Transverse colon (tissue), 4 donors: ENCODE measurements at places on chromosomes 7 and 10. TPM values are rescaled to one million over a fixed set of nuclear protein-coding genes. Genes with fewer than 3 reads are reported as not detected.

DNA sequence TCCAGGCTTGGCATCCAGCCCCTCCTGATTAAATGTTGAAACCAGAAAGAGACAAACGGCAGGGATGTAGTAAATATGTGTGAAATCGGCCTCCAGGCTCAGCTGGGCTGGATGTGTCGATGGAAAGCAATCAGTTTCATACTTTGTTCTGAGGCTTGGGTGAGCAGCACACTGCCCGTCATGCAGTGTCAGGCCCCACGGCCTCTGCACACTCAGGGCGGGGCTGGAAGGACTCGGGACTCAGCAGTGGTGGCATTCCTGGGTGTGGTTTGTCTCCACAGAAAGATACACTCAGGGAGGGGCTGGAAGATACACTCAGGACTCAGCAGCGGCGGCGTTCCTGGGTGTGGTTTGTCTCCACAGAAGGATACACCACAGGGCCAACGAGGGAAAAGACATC is 22.0 kb downstream of the ADGRA1 start:
- no peak for DNase-seq

DNA sequence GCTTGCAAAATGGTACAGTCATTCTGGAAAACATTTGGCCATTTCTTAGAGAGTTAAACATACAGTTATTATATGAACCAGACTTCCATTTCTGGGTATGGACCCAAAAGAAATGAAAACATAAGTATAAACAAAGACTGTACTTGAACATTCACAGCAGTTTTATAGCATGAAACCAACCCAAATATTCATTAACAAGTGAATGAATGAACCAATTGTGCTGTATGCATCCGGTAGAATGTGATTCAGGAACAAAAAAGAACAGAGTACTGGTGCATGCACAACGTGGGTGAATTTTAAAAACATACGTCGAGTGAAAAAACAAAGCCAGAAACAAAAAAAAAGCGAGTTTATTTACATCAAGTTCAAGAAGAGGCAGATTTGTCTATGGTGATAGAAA is 1085.8 kb upstream of the AUTS2 start:
- DNase-seq: no peak

- DNase-seq: no peak
These were observed 140.2 kb downstream of the FANK1 start for GRCh38 chr10:126036515-126036914.

- DNase-seq: no peak
These were observed 124.0 kb upstream of the GPR22 start for GRCh38 chr7:107345898-107346297.

DNA sequence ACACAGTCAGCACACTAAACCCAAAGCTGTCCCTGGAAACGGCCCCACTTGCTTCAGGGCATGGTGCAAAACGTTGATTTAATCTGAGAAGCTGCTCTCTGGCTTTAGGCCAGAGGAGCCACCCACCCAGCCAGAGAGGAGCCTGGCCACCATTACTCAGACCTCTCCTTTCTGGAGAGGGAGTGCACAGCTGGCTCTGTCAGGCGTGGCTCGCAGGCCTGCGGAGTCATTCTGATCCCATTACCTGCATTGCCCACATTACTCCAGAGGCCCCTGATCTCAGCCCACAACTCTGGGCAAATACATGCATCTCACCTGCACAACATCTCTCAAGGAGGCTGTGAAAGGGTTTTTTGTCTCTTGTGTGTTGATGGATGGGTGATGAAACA is 370.0 kb upstream of the IGFBP3 start:
- no peak for DNase-seq

DNA sequence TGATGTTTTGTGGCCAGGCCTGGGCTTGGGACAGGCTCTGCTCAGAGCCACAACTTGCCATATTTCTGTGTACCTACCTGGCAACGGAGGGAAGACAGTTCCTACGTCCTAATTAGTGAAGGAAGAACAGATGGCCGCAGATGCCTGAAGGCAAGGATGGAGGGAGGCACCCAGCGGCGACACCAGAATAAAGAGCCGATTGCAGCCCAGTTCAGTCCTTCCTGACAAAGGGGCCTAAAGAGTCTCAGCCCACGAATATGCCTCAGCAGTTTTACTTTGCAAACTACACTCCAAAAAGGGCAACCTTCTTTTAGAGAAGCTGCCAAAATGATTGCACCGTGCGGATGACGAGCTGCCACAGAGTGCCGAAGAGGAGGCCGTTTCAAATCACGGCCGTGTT is 585.8 kb downstream of the GLRX3 start:
- DNase-seq: no peak

Gene LRIT1
- total RNA-seq: not detected

Gene GRK5
- 6.0 TPM for total RNA-seq

Gene SUN3
- total RNA-seq: not detected

DNA sequence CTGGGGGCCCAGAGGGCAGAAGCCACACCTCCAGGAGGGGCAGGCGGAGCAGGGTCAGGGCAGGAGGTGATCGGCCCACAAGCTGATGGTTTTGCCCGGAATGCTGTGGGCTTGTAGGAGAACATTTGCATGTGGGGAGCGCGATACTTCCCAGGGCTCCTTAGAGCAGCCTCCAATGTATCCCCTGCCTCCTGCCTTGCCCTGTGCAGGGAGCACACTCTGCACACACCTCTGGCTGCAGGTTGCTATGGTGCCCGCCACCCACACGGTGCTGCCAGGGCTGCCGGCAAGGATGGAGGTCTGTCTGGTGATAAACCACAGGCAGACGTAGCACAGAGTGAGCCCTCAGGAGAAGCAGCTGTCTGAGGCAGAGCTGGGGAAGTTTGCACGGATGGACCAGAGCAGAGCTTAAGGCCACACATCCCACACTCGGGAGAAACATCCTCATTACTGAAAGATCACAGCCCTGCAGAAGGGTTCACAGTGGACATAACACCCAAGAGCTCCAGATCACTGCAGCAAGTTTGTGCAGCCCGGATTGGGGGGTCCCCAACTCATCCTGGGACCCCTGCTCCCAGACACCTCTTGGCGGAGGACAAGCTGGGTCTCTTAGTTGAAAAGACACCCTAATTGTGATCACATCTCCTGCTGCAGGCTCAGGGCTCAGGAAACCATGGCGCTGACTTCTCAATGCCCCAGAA is 41.8 kb downstream of the VIPR2 start:
- DNase-seq: peak; percentile 3

Gene PNLIP
- total RNA-seq: not detected

Gene NAT16
- not detected for total RNA-seq

DNA sequence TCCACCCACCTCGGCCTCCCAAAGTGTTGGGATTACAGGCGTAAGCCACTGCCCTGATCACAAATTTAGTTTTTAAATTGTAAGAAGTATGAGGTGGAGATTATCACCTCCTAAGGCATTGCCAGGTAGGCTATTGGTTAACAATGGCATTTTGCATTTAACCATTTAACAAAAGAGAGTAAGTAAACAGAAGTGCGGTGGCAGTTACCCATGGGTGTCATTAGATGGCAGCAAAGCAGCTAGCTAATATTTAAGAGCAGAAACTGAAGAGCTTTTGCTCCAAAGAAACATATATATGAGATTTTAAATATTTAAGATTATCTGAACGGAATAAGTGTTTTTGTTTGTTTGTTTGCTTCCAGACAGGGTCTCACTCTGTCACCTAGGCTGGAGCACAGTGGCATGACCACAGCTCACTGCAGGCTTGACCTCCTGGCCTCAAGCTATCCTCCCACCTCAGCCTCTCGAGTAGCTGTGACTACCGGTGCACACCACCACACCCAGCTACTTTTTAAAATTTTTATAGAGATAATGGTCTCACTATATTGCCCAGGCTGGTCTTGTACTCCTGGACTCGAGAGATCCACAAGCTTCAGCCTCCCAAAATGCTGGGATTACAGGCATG is 325.5 kb upstream of the C7orf33 start:
- DNase-seq: no peak

GRCh38 chr10:509361-510102 is 179.9 kb downstream of the DIP2C start:
- no peak for DNase-seq

Gene MMRN2
- 8.9 TPM for total RNA-seq

DNA sequence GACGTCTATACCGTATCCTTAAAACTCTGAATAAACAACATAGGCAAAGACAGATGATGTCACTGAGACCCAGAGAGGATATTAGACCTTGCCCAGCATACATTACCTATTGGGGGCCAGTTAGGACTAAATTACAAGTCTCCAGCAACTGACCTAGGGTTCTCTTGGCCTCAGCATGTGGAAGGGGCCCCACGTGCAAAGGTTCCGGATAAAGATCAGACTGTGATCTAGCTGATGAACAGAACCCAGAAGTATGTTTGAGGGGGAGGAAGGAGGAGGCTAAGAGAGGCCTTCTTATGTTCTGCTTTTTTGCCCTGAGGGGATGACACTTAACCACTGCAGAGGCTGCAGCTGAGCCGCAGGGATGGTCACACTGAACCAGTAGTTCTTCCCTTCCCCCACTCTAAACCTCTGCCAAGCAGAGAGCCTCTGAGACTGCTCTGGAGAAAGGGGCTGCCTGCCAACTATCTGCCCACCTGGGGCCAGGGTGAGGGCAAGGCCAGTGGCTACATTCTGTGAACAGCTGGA is 24.0 kb upstream of the KMT2C start:
- peak; percentile 14 for DNase-seq

Gene WDR86
- 33.3 TPM for total RNA-seq

DNA sequence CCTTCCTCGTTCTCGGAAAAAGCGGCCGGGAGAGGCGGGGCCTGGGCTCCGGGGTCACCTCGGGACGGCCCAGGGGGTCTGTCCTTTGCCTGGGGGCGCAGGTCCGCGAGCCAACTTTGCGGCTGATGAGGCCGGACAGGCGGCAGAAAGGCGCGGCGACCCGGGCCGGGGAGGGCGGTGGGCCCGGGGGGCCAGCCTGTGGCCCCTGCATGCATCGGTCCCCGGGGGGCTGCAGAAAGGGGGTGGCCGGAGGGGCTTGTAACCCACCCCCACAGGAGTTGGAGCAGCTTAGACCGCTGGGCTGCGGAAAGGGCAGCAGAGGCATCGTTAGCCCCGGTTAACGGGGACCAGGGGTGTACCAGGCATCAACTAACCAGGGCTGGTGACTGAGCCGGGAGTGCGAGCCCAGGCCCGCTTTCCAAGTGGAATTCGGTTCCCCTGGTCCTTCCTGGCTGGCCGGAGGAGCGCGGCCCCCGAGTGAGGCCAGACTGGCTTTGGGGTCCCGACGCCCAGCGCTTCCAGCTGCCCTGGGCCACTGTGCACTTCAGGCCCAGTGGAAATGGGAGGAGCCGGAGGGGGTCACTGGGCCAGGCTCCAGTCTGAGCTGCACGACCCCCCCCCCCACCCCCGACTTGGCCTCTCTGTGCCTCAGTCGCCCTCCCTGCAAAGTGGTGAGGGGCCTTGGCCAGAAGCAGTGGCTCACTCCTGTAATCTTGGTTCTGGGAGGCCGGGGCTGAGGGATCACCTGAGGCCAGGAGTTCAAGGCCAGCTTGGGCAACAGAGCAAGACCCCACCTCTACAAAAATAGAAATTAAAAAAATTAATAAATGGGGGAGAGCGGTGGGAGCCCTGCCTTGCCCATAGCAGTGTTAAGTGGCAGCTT is 919 bp downstream of the SLC29A4 start:
- DNase-seq: no peak

- DNase-seq: no peak
These were observed 18.3 kb upstream of the CPXM2 start for GRCh38 chr10:123909866-123910265.

GRCh38 chr10:81013771-81014170 is 476.1 kb downstream of the SH2D4B start:
- no peak for DNase-seq
